COLO829 (cell line): ENCODE measurements at places on chromosomes 11 and 22.

DNA sequence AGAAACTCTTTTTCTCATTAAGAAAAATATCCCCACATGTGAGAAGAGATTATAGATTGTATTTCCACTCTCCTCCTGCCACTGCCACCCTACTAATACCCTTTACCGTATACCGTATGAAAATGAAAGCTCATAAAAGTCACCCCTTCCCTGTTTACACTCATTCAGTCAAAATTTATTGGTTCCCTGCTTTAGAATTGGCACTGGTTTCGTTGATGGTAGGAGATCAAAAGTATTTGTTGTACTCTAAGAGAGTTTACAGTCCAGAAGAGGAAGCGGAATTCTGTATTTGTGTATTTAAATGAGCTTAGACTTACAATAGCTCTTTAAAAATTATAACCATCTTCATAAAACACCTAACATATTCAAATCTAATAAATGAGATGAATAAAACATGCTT is 68.2 kb downstream of the BBOX1 start:
- DNase-seq: no peak

GRCh38 chr11:50174189-50174588 is 141.5 kb downstream of the OR4C45 start:
- peak; percentile 0 for DNase-seq

DNA sequence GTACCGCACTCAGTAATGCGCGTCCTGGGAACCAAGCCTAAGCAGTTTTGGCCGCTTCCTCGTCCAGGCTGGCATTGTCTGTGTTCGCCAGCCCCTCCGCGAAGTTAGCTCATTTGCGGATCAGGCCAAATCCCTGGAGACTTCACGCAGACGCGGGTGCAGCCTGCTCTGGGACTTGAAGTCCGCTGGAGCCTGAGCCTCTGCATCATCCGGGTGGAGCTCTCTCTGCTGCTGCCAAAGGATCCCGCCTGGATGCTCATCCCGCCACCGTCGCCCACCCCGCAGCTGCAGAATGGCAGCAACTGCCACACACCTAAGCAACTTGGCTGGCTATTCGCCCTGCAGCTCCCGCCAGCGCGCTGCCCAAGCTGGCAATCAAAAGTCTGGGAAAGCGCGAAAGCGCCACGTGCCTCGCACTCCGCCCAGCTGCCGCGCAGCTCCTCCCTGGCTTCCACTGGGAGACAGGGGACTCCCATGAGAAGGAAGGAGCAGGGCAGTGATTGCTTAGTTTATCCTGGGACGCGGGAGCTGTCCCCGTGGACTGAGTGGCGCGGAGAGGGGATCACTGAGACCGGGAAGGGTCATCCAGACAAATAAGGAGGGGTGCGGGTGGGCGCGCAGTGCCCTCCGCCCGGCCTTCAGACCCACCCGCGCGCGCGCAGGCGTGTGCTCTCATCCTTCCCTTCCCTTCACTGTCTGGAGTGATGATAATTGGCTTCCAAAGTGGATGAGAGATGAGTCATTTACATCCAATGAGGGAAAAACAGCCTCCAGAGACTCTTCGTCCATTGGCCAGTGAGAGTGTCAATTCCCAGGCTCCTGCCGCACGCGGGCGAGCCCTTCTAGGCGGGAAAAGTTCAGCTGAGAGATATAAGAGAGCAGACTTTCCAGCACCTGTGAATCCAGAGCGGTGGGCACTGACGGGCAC is 23.2 kb upstream of the GLYATL1B start:
- DNase-seq: no peak

DNA sequence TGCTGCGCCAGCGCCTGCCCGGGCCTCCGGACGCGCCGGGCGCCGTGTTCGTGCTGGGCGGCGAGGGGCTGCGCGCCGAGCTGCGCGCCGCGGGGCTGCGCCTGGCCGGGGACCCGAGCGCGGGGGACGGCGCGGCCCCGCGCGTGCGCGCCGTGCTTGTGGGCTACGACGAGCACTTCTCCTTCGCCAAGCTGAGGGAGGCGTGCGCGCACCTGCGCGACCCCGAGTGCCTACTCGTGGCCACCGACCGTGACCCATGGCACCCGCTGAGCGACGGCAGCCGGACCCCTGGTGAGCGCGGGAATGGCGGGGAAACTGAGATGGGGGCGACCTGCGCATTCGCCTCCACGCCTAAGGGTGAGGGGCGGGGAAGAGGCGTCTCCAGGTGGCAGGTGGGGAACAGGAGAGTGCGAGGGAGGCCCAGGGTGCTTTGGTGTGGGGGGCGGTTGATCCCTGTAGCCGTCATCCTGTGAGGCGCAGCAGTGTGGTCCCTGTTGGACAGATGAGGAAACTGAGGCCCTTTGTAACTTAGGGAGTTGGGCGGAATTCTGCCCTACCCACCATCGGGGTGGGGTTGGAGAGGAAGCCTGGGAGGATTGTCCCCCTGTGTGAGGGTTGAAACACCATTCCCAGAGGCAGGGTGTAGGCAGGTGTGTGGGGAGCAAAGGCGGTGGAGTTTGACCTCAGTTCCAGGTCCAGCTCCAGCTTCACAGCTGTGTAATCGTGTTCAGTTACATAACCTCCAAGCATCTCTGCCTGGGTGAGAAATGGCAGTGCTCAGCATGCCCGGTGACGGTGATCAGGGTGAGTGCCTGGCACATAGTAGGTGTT is 758 bp downstream of the PDXP start:
- no peak for DNase-seq

GRCh38 chr22:20751185-20751851 is 22.6 kb upstream of the SERPIND1 start:
- DNase-seq: no peak

DNA sequence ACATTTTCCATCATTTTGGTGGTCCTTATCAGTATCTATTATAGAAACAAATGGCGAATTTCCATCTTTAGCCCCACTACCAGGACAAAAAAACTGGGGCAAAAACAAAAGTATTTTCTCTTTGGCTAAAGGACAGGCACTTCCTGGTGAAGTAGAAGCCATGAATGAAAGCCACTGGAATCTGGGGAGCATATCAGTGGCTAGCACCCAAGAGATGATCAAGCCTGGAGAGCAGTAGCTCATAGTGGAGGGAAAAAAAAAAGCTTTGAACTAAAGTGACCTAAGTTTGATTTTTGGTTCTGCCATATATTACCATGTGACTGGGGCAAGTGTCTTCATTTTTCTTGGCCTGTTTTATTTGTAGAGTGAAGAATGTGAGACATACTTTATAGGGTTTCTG is 272.3 kb downstream of the GUCY1A2 start:
- no peak for DNase-seq
